ENCODE measurements at places on chromosomes 7 and 10.

- DNase-seq, result no peak
These were observed 7.5 kb downstream of the EPDR1 start for GRCh38 chr7:37927773-37928444.

DNA sequence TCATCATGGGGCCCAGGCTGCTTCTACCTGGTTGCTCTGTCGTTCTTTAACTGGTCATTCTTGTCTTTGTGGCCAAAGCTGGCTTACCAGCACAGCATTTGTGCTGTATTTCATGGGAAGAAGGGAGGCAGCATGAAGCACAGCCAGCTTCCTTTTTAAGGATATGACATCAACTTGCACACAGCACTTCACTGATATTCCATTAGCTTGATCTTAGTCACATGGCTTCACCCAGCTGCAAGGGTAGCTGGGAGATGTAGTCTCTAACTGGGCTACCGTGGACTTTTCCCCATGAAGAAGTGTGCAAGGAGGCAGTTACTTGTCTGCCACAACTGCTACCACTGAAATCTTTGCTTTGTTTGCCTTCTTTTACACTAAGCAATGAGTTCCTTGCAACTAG lies 525.2 kb downstream of the LRMDA start:
- no peak for DNase-seq

DNA sequence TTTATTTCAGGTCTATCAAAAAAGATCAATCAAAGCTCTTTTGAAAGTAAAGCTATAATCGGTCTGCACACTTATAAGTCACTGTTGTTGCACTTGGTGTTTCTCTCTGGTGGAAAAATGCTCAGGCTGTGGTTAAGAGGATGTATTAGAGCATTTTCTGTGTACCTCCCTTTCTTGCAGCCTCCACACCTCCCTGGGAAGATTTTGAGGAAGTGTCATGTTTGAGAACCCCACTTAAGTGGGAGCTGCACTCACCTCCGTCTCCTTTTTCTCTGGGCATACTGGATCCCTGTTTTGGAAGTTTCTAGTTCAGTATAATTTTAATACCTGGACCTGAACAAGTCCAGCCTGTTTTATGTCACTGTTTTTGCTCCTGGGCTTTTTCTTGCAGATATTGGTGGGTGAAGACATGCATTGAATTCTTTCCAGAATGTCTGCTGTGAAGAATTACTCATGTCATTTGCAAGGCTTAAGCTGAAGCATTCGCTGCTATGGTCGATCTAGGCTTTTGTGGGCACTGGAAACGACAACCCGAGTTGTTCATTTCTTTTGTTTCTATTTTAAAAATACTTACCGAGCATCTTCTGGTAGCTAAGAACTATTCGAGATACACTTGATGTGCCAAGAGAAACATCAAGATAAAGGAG lies 36.6 kb downstream of the TCF7L2 start:
- DNase-seq, result no peak

GRCh38 chr7:51240868-51241267 lies 75.7 kb downstream of the COBL start:
- DNase-seq, result no peak

DNA sequence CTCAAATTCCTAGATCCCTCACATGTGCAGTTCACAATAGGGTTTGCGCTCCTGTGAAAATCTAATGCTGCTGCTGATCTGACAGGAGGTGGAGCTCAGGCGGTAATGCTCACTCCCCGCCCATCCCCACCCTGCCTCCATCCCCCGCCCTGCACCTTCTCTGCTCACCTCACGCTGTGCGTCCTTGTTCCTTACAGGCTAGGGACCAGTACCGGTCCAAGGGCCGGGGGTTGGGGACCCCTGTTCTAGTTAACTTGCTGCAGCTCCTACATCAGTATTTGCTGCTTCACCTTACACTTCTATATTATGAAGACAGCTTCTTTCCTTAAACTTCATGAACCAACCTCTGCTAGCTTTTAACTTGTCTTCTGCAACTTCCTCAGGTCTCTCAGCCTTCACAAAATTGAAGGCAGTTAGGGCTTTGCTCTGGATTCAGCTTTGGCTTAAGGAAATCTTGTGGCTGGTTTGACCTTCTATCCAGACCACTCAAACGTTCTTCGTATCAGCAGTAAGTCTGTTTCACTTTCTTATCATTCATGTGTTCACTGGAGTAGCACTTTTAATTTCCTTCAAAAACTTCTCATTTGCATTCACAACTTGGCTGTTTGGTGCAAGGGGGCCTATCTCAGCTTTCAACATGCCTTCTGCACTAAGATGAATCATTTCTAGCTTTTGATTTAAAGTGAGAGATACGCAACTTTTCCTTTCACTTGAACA lies 1.7 kb upstream of the TNKS2 start:
- DNase-seq, result no peak

DNA sequence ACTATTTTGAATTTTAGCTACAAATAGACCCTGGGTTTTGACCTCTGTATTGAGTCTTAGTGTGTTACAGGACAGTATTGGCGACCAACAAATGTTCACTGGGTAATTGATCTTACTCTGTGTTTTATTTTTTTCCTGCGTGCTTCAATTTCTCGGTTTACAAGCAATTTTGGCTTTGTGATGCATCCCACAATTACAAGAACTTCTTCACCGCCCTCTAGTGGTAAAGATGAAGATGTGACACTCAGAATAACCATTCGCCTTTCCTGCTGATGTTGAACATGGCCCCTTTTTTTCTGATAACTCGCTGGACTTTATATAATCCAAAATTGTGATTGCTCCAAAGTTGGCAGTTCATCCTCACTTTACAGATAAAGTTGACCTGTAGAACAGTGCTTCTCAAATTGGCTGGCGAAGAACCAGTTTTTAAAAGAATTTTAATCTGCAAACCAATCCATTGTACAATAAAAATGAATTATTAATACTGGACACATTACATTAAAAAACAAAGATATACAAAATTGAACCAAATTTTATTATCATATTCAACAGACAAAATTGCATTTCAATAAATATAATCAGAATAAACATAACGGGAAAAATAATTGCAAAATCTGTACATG lies 20.2 kb upstream of the SMC3 start:
- no peak for DNase-seq

DNA sequence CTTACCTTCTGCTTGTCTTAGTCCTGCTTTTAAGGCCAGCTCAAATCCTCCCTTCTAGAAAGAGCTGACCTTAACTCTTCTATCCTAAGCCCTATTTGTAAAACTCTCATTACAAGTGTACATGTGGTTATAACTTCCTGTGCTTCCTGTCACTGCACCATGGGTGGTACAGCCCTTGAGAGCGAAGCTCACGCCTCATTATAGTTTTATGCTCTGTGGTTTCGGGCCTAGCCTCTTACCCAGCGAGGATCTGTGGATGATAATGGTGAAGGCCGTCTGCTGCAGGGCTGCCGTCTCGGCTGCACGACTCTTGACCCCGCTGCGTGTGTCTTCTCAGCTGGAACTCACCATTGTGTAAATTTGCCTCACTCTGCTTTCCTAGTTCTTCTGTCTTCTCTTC lies 74.6 kb downstream of the CUL1 start:
- DNase-seq, result no peak

DNA sequence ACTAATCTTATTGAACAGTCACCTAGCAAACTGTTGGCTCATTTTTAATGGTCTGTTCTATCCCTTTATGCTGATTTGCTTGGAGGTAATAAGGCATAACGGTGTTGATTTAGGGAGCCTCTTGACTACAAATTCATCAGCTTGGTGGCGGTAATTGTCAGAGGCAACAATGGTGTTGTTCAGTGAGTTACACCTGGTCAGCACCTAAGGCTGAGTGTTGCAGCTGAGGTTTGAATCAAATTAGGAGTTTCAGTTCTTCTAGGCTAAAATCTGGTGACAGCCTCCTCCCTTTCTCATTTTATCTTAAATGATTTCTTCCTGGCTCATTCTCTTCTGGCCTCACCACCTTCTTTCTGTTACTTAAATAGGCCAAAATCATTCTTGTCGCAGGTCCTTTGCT lies 42.3 kb upstream of the SP8 start:
- no peak for DNase-seq

DNA sequence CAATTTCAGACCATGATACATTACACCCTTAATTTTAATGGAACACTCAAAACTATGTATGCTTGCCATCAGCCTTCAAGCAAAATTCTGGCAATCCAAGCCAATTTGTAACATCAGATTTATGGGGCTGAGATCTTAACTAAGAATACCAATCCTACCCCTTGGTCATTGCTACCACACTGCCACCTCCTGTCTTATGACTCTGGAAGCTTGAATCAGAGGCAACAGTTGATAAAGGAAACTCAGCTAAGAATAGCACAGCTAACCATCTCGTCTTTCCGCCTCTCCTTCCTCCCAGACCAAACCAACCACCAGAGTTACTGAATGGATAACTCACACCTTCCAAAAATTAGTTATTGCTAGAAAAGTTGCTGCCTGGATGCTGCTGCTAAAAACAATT lies 7.4 kb downstream of the IGF2BP3 start:
- no peak for DNase-seq

GRCh38 chr10:101903827-101904550 lies 60.4 kb upstream of the KCNIP2 start:
- no peak for DNase-seq

DNA sequence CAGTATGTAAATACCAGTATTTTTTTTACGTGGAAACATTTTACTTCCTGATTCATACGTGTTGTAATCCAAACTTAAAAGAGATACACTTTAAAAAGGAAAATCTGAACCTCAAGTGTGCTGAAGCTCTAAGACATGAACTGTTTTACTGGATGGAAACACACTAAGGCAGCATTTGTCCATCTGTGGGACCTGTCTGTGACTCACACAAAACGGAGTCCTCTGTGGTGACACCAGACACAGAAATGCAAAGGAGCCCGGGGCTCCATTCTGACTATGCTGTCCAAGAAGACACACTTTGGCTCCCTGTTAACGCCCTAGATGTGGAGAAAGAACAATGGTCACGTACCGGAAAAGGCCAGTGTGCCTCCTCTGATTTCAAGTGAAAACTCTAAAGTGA lies 23.9 kb downstream of the RNF133 start:
- no peak for DNase-seq

DNA sequence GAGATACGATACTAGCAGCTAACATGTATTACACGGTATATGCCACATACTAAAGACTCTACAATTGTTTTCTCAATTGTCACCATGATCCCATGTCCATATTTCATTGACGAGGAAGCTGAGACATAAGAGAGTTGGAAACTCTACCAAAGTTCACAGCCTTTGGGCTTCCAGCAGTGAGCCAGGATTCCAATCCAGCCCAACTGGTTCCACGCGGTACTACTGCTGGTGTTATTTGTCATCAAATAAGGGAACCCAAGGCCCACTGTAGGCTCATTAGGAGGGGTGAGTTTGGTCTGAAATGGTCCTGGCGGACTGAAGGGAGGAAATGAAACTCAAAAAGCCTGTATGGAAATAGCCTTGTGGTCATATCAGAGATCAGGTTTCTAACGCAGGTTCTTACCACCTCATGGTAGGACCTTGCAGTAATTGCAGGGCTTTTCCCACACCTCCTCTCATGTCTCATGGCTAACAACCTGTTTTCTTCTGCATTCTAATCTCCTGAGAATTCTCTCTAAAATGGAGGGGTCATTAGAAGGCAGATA lies 814.6 kb downstream of the LRMDA start:
- DNase-seq, result no peak
